ENCODE measurements at places on chromosomes 7 and 10.

DNA sequence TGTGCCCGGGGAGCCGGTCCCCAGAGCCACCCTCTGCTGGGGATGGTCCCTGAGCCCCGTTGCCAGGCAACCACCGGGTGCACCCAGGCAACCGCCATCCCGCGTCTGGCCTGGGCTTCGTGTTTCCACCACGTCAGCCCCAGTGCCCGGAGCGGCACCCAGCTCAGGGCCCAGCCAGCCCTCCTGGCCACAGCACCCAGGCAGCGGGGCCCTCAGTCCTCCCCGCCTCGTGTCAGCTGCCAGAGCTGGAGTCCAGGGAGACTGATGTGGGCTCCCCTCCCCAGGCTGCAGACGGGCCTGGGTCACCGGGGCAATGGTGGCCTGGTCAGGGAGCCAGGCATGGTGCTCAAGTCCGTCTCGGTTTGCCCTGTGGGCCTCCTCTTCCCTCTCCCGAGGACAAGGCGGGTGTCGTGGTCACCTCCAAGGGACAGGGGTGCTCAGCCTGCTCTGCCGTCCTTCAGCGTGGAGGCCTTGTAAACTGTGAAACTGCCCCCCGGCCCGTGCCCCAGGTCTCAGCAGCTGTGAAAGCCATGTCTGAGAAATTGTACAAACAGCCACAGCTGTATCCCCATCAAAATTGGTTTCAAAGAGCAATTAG lies 72.5 kb downstream of the MICALL2 start:
- DNase-seq, result no peak

- DNase-seq, result no peak
Measured at GRCh38 chr7:47697543-47697942, 115.6 kb upstream of the TNS3 start.

DNA sequence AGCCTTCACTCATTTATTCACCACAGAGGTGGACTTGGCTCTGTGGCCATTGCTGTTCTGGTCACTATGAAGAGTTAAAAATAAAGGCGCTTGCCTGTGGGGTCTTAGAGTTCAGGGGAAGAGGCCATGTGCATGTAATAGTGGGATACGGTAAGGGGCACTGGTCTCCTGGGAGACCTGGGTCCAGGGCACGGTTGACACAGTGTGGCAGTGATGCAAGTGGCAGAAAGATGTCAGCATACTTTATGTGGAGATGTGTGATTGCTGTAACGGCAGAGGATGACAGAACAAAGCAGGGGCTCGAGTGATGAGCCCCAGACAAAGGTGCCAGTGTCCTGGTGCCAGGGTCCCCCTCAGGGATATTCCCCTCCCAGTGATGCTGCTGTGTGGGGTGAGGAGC lies 8.6 kb downstream of the ZSCAN25 start:
- DNase-seq, result no peak

- no peak for DNase-seq
Measured at GRCh38 chr10:107708981-107709380, 544.5 kb upstream of the SORCS1 start.

GRCh38 chr7:30068117-30068516 lies 39.9 kb downstream of the PLEKHA8 start:
- no peak for DNase-seq

- DNase-seq, result peak; percentile 82
Measured at GRCh38 chr7:134327896-134328295, 11.2 kb upstream of the SLC35B4 start.

DNA sequence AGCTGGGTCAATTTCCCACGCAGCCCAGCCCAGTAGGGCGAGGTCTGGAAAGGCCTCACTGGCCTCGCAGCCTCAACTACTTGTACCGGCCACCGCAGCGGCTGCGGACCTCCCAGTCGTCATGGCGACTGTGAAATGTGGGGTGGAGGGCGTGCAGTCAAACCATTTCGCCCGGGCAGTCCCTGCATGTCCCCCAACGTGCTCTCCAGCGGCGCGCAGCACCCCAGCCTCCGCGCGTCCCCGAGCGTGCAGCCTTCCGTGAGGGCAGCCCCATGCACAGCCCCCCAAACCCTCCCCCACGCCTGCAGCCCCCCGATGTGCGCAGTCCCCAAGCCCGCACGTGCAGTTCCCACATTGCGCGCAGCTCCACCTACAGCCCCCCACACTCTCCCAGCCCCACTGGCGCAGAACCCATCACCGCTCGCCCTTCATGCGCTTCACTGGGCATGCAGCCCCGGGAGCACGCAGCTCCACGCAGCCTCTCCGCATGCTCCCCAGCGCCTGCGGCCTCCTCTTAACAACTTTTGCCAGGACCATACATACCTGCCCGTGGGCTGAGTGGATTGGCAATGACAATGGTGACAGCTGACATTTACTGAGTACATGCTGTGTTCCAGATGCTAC lies 34.5 kb upstream of the SFTPD start:
- no peak for DNase-seq

DNA sequence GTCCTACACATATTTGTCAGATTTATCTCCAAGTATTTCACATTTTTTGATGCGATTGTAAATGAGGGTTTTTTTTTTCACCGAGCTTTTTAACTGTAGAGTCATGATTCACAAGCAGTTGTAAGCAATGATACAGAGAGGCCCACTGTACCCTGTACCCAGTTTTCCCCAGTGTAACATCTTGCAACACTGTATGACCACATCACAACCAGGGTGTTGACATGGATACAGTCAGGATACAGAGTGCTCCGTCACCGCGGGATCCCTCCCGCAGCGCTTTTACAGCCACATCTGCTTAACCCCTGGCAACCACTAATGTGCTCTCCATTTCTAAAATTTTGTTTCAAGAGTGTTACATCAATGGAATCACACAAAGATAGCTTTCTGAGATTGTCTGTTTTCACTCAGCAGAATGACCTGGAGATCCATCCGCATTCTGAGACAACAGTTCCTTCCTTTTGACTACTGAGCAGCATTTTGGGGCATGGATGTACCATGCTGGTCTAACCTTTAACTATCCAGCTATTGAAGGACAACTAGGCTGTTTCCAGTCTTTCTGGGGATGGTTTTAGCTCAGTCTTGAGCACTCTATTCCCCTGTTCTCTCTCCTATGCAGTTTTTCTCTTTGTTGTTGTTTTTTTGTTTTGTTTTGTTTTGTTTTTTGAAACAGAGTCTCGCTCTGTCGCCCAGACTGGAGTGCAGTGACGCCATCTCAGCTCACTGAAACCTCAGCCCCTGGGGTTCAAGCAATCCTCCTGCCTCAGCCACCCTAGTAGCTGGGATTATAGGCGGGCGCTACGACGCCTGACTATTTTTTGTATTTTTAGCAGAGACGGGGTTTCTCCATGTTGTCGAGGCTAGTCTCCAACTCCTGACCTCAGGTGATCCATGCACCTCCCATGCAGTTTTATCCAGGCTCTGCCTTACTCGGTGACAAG lies 25.9 kb downstream of the GPRIN2 start:
- DNase-seq, result no peak

DNA sequence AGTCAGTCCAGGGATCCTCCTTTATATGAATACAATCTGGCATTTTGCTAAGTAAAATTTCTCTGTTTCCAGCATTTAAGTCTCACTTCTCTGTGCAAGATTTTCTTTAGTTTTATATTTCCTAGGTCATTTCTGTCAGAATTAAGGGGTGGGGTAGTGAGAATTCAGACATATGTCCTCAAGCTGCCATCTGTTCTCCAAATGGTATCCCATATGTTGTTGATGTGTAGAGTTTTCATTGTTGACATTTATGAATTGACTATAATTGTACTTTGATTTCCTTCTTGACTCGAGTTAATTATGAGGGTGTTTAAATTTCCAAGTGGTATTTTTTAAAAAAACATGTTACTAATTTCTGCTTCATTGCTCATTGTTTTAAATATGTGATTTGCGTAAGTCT lies 148.8 kb downstream of the NPSR1 start:
- DNase-seq, result no peak

GRCh38 chr7:537911-538634 lies 18.4 kb upstream of the PDGFA start:
- DNase-seq, result no peak

- no peak for DNase-seq
Measured at GRCh38 chr10:48798481-48799254, 114.0 kb downstream of the WDFY4 start.

DNA sequence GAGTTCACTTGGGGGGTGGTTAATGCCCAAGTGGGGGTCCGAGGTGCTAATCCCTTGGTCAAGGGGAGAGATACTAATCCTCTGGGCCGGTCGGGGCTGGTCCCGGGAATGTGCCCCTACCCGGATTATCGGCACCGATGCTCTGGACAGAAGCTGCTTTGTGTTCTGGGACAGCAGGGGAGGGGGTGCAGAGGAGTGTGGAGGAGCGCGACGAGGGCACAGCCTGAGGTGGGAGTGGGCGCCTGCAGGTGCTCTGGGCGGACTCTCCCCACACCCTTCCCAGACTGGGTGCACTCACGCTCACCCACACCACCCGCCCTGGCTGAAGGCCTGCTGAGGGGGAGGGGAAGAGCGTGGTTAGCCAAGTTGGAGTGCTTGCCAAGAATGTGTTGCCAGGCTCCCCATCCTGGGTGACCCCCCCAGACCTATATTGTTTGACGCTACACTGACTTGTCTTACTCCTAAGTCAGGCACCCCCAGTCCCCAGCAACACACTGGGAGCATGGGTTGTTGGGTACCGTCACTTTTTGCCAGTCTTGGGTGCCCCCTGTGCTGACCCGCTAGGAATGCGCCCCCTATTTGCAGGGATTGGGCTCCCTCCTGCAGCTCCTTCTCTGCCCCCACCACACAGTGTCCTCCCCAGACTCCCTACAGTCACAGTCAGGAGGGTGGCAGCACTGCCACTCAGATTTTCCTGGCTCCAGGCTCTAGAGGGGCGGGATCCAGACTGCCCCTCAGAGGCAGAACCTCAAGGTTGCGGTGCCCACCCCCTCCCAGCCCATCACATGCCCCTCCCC lies 1.2 kb downstream of the SLC4A2 start:
- peak; percentile 33 for DNase-seq

- DNase-seq, result no peak
Measured at GRCh38 chr7:2758673-2759616, 70.9 kb downstream of the AMZ1 start.

DNA sequence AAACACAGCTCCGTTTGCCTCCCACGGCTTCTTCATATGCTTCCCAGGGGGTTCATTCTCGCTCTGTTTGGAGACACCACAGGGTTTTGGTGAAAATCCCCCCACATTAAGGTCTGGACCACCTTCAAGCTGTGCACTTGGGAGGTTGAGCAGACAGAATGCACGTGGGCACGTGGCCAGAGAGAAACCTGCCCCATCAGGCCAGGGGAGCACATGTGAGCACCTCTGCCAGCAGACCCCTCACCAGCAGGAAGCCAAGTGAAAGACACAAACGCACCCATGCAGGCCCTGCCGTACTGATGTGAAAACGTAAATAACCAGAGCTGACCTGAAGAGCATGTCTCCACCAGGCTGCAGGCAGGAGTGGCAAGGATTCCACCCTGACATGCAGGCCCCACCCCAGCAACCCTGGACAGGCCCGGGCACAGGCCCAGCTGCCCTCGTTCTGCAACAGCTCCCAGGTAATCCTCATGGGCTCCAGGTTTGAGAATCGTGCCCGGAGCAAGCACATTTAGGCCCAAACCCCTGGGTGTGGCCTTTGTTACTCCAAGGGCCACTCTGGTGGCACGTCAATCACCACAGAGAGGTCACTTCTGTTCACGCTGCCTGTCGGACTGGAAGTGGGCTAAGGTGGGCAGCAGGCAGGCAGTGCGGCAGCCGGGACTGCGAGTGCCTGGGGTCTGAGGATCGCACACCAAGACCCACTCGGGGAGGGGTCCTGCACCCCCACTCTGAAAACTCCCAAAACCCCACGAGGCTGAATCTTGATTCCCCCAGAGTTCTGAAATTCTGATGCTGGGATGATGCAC lies 184.4 kb downstream of the PTPRN2 start:
- DNase-seq, result no peak

DNA sequence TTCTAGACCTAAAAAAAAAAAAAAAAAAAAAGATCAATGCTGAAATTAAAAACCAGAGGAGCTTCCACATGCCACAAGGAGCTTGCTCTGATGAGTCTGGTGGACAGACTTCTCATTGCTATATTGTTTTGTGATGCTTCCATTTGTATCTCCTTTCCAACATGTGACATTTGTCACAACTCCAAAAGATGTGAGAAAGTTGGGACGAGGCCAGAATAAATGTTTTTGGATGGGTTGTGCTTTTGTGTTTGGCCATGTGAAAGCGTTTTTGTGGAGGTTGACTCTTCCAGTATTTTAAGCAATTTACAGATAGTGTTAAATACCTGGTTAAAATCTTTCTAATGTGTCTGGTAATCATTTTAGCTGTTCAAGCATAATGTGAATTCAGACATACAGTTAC lies 280.1 kb downstream of the SKAP2 start:
- DNase-seq, result no peak

- no peak for DNase-seq
Measured at GRCh38 chr10:103497161-103497915, 3.8 kb downstream of the NEURL1 start.

DNA sequence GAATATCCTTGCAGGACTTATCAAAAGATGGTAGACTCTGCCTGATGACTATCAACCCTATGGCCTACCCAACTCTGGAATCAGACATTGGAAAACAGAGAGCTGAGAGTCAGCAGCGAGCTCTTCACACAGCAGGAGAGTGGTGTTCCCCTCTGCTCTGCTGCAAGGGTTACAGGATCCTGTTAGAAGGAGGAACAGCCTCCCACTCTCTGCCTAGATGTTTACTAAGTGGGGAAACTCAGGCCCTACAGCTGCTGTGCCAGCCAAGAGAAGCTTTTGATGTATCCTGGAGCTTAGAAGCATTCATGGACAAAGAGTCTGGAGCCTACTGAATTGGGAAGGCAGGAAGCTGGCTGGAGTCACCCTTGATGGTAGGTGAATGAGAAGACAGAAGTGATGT lies 104.6 kb downstream of the ABLIM1 start:
- DNase-seq, result no peak

DNA sequence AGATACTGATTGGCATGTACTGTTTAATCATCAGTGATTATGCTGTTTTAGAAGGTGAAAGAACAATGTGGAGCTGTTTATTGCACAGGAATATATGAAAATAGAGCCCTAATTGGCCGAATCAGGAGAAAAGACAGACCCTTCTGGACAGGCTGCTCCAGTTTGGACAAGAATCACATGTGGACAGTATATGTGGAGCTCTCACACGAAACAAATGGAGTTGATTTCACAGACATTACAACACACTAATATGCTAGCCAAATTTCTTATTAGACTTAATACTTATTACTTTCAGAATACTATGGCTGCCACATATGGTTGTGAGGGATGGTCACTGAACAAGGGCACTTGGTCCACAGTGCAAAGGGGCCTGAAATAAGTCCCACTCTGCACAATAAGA lies 15.5 kb downstream of the TWIST1 start:
- no peak for DNase-seq

GRCh38 chr10:110413903-110414547 lies 83.7 kb upstream of the DUSP5 start:
- peak; percentile 59 for DNase-seq

DNA sequence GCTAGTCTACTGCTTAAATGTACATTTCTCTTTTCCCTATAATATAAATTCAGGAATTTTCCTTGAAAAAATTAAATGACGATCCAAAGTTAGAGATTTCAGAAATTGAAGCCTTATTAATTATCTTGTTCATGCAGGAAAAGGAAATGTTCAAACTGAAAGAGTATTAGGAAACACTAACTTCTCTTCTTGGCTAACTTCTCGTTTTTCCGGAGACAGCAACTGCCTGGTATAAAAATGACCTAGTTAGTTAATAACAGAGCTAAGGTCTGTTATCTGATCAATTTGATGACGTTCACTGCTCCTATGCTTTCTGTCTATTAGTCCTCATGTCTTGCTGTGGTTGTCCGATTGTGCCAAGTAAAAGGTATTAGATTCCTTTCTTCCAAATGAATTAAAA lies 212.5 kb downstream of the DGKB start:
- peak; percentile 24 for DNase-seq

All from Kasumi-1 (cell line).